GM23248 (cell line): ENCODE measurements at places on chromosomes 5 and 9. TPM values are rescaled to one million over a fixed set of nuclear protein-coding genes. Genes with fewer than 3 reads are reported as not detected.

- DNase-seq, result no peak
Observed at GRCh38 chr9:126693428-126693944, 79.8 kb downstream of the LMX1B start.

DNA sequence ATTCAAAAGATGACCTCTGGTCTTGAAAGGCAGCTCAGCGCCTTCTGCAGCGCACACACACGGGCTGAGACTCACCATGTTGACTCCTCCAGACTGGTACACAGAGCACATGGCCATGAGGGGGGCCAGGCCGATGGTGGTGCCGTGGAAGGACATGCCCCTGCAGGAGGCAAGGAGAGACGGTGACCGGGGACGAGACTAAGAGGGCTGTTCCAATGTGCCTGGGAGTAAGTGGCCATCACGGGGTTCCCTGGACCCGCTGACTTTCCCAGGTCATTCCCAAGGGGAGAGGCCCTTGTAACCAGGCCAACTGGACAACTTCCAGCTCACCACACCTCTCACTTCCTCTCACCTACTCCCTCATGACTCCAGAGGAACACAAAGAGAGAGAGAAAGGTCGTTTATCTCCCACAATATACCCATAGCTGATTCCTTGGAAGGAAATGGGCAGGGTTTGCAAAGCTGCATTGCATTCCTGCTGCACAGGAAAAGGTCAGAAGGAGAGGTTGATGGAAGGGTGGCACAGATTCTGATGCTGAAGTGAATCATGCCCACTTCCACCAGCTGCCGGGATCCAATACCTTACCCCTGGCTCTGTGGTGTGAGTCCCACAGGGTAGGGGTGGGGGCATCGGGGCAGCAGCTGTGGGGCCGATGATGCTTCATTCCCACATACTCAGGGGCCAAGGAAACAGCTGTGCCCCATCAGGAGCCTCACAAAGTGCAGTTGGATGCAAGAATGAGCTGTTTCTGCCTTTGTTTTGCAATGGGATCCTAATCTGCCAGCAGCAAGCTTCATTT lies 47.2 kb downstream of the NIPAL4 start:
- no peak for DNase-seq

GRCh38 chr5:42268630-42269029 lies 154.6 kb upstream of the GHR start:
- peak; percentile 2 for DNase-seq

DNA sequence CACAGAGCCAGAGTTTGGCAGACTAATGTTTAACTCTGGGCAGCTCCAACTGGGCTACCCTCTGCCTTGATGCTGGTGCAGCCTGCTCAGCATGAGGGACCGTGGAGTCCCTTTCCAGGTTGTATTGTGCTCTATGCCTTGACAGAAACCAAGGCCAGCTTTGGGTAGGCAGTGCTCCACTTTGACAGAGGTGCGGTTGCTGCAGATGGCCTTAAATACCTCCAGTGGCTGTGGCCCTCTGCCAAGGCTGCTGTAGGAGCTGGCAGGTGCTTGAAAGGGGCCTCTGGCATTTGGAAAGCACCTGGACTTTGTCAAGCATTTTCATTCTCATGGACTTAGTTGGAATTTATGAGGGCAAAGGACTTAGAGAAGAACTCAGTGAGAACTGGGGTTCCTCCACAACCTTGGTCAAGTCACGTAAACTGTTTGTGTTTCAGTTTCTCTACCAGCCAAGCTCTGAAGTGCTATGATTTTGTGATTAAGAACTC lies 249.7 kb upstream of the ZNF462 start:
- DNase-seq, result no peak

The FBXO4 gene
- 15.9 and 16.6 TPM in 2 replicates for polyA plus RNA-seq

- DNase-seq, result no peak
Observed at GRCh38 chr5:65332591-65332990, 149.1 kb downstream of the ADAMTS6 start.

GRCh38 chr5:128213340-128213739 lies 129.8 kb downstream of the SLC12A2 start:
- peak; percentile 80 for DNase-seq

DNA sequence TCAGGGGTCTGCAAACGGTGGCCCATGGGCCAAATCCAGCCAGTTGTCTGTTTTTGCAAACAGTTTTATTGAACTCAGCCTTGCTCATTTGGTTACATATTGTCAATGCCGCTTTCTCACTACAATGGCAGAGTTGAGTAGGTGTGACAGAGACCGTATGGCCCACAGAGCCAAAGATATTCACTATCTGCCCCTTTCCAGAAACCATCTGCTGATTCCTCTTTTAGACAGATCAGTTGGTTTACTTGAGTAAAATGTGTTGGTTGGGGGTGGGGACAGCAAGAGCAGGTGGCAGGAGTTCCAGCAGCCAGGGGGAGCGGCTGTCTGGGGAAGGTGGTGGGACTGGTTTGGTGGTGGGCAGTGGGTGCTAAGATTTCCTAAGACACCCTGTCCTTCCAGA lies 54.8 kb downstream of the COL27A1 start:
- DNase-seq, result no peak

DNA sequence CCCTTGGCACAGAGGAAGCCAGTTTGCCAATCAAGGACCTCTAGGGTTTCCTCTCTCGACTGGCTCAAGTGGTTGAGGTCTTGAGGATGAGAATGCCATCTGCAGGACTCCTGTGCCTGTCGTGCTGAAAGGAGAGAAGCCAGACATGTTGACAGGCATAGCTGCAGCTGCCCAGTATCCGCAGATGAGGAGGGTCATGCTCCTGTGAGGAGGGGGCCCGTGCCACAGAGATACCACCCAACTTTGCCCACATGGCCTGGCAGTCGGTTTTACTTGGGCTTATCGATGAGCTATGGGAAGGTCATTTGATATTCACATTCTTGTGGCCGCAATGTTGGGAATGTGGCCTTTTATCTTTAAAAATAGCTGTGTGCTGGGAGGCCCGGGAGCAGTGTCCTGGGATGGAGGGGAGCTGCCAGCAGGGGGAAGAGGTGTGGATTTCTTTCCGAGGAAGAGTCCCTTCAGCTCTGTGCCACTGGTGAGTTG lies 17.4 kb downstream of the FRMPD1 start:
- no peak for DNase-seq

DNA sequence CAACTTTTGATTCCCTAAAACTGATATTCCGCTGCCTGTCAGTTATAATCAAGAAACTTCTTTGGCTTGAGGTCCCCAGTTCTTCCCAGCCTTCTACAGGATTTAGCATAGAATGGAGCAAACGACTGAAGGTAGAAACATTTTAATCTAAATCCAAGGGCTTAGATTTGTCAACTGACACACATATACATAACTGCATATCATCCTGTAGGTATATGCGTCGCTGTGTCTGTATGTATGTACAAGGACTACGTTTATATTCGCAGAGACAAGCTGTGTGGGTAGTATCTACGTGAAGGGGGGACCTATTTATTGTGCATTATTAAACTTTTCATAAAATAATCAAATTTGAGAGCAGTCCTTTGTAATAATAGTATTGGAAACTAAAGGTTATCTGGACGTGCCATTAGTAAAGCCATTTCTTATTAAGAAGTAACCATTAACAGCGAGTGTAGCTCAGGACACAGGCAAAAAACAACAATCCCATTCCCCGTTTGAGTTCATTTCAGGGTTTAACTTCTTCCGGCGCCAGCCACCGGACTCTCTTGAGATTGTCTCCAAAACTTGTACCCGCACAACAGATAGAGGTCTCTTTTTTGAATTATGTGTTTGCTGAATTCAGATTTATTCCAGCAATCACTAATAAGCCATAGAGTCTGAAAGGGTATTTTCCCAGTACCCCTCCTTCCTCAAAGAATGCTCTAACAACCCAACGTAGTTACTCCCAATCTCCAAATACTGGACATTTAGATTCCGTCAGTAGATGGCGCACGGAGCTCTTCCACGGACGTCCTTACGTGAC lies 2.1 kb upstream of the MLLT3 start:
- DNase-seq, result peak; percentile 83

DNA sequence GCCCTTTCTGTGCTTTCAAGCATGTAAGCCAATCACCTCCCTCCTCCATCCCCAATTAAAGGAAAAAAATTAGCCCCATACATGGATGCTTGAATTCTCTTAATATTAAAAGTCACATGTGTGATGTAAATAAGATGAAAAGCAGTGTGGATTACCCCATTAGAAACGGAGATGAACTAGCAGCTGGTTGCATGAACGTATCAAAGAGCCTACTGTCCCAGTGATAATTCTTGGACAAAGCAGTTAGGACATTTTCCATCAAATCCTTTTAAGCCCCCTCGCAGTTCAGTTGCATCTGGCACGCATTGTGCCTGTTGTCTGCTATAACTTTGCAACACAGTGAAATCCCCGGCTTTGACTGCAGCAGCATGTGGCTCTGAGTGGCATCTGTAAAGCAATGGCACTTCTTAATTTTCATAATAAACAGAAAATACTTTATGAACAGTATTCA lies 285.6 kb downstream of the FBXL7 start:
- no peak for DNase-seq

- no peak for DNase-seq
Observed at GRCh38 chr5:160442824-160443431, 21.3 kb downstream of the PTTG1 start.

The GPR151 gene
- polyA plus RNA-seq, result not detected in 2 replicates

- DNase-seq, result peak; percentile 2
Observed at GRCh38 chr5:87048156-87048555, 219.5 kb upstream of the RASA1 start.
